PC-9 (cell line): ENCODE measurements at places on chromosomes 7 and 10. TPM values are rescaled to one million over a fixed set of nuclear protein-coding genes. Genes with fewer than 3 reads are reported as not detected.

- no peak for DNase-seq
These were observed 145.2 kb downstream of the LYZL1 start for GRCh38 chr10:29434111-29434510.

- no peak for DNase-seq
These were observed 9.7 kb downstream of the CAMK1D start for GRCh38 chr10:12358863-12359564.

DNA sequence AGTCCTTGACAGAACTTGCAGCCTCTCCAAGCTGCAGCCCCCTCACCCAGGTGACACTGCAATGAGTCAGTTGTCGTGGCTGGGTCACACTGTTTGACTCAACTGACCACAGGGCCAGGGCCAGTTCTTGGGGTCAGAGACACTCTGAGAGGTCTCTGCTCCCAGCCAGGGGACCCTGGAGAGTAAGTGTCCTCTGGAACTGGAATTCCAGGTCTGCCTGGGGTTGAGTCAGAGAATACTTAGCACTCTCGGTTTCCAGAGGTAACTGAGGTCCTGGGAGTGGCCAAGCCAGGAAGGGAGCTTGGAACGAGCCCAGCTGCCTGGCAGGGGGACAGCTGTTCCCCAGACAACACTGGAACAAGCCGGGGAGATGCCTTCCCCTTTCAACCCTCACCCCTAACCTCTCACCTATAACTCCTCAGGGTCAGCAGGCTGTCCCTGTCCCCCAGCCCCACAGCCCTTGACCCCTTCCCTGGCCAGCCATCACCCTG is 2.2 kb upstream of the MYL10 start:
- peak; percentile 69 for DNase-seq

GRCh38 chr7:158411232-158411950 is 176.2 kb downstream of the PTPRN2 start:
- no peak for DNase-seq

GRCh38 chr7:112452102-112452888 is 2.0 kb downstream of the IFRD1 start:
- peak; percentile 16 for DNase-seq

GRCh38 chr10:112565434-112566053 is 118.5 kb downstream of the VTI1A start:
- DNase-seq = peak; percentile 20

DNA sequence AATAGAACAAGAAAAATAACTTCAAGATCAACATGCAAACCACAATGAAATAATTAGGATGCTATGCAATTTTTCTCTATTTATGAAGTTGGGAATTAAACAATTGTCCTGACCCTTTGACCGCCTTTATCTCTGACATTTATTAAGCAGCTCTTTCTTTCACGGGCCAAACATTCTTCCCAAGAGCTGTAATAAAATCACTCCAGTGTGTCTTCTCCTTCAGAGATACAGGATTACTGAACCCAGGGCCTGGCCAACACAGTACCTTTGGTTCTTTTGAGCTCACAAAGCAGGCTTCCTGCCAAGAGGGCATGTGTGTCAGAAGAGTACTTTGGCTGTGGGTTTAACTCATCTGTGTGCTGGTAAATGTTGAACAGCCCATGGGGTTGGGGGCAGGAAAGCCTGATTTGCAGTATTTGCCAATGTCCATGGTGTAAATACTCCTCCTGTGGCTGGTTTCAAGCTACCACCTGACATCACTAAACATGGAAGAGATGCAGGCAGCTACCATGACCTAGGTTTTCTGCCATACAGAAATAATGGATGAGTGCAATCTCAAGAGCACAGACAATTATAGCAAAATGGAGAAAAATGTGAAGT is 121.7 kb downstream of the FANK1 start:
- no peak for DNase-seq

DNA sequence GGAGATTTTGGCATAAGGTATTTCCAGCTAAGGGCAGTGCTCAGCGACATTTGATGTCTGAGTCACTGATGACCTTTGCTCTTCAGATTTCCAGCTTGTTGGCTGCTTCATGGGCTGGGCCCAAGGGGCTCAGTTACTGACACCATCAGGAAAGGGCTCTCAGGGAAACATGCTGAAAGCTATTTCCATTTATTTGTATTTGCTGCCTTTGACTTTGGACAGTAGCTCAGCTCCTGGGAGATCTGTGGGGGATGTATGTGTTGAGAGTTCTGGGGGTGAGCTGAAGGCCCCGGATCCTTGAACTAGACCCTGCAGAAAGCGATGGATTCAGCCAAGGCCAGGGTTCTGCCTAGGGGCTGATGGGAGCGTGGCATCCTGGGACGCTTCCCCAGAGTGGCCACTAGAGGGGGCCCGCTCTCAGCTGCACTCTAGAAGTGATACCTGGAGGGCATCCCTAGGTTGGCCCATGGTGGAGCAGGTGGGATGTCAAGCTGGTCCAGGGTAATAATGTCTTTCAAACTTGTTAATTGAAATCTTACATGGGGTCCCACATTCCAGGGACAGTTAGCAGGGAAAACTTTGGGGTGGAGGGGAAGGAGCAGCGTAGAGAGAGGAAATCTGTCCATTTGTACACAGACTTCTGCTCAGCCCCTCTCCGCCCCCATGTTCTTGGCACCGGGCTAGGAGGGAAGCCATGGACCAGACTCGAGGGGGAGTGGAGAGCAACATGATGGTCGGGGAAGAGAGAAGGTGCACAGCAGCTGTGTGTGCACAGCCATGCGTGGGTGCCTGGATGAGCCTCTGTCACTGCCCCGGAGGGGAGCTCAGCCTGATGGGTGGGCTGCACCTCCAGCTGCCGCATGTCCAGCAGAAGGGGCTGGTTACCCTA is 3.0 kb upstream of the BTBD16 start:
- peak; percentile 38 for DNase-seq

DNA sequence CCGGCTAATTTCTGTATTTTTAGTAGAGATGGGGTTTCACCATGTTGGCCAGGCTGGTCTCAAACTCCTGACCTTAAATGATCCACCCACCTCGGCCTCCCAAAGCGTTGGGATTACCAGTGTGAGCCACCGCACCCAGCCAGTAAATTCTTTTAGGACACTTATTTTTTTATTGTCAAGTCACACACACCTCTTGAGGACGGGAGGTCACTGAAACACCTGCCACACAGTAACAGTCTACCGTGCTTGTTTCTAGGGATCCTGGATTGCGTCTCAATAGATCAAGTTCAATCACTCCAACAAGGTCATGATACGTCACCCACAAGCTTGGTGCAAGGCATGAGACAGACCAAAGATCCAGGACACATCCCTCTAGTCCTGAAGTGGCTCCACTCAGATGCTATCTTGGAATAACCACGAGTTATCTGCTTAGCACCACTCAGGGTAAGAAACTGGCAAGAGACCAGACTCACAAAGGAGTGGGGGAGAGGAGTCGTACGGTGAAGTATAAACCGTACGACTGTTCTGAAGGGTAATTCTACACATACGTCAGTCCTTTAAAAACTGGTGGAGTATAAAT is 58.9 kb upstream of the NCAPG2 start:
- no peak for DNase-seq

DNA sequence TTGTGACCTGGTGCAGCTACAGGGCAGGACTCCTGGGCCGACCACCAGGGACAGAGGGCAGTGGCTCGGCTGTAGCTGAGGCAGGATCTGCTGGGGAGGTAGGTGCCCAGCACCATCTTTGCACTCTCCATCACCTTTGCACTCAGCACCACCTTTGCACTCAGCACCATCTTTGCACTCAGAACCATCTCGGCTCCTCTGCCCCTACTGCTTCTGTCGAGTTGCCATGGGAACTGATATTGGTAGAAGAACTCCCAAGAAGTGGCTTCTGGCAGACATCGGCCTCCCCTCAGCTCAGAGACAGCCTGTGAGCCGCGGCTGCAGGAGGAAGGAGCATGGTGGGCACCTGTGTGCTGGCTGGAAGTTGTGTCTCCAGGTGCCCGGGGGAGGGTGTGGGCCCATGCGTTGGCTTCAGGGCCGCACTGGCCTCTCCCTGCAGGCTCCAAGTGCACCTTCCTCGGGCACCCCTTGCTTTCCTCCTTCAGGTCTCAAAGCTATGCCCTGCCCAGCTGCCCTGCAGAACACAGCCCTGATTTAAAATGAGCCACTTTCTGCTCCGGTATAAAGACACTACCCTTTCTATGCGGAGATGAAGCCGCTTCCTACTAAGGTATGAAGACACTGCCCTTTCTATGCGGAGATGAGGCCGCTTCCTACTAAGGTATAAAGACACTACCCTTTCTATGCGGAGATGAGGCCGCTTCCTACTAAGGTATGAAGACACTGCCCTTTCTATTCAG is 514.5 kb downstream of the PTPRN2 start:
- DNase-seq = no peak

PRKAR2B gene
- 2.7 and 2.9 TPM in 2 replicates for total RNA-seq

GRCh38 chr7:28592861-28593260 is 180.5 kb downstream of the CREB5 start:
- DNase-seq = no peak

- no peak for DNase-seq
These were observed 19.6 kb downstream of the LRRC27 start for GRCh38 chr10:132351611-132352010.

GRCh38 chr7:4265066-4265465 is 417.0 kb upstream of the FOXK1 start:
- DNase-seq = no peak

GRCh38 chr7:92674379-92674778 is 84.2 kb upstream of the FAM133B start:
- DNase-seq = no peak

- no peak for DNase-seq
These were observed 18.4 kb downstream of the TMEM273 start for GRCh38 chr10:49169776-49170175.

FGL2 gene
- not detected in 2 replicates for total RNA-seq

- no peak for DNase-seq
These were observed 11.1 kb upstream of the ENO4 start for GRCh38 chr10:116838143-116838725.

DNA sequence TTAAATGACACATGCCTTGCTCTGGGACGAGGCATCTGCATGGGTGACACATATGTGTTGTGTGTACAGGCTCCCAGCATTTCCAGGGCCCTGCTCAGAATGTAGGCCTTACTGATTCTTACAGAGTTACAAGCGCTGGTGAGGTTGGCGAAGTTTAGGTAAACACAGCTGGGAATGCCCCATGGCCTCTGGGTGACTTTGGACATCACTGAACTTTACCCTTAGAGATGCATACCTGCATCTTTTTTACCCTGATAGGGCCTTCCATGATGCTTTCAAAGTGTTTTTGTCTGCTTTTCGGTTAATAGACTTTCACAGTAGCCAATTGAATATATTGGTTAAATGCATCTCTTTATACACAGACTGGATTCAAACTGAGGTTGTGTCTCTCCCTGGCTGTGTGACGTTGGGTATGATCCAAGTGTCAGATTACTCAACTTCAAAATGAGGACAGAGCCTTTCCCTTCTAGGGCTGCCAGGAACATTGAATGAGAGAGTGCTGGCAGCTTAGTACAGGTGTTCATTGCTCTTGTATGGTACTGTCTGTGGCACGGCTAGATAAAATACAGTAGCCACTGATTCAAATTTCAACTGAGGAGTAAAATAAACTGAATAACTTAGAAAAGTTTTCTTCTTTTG is 29.5 kb downstream of the EGFR start:
- DNase-seq = peak; percentile 52

GRCh38 chr10:85848756-85849155 is 517.8 kb downstream of the GRID1 start:
- DNase-seq = no peak
